ENCODE measurements at places on chromosomes 1 and 21.

- DNase-seq = no peak
Measured at GRCh38 chr21:36249576-36250422, 70.2 kb upstream of the MORC3 start.

- DNase-seq = no peak
Measured at GRCh38 chr1:59678493-59679228, 136.1 kb upstream of the HOOK1 start.

DNA sequence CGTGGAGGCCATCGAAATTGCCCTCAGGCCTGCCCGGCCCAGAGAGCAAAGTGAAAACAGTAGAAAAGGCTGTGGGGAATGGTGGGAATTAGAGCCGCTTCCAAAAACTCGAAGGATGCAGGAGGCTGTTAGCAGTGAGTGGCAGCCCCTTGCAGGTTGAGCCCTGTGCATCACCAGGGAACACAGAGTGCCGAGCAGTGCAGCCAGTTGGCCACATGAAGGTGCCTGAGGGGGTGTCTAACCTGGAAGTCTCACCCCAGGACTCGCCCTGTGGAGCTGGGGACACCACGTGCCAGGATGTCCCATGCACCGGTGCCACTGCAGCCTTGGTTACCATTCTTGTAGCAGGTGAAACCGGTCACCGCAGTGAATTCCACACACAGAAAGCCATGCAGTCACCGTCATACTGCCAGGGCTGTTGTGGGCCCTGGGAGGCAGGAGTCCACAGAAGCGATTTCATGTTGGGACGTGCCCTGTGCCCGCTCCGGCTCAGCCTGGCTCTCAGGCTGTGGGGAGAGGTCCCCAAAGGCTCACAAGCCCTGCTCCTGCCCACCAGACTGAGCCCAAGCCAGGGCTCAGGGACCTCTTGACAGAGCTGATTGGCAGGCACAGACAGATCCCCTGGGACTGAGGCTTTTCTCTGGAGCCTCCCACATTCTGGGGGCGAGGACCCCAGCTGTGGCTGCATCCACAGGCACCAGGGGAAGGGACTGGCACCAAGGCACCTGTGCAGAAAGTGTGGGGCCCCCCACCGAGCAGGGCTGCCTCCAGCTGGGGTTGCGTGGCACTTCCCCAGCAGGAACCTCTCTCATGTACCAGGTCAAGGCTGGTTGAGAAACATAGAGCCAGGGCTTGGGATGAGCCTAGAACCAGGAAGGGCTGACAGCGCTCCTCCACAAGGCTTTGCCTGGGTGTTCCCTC lies 16.7 kb upstream of the ACTRT2 start:
- no peak for DNase-seq

- no peak for DNase-seq
Measured at GRCh38 chr1:27971674-27972073, 11.9 kb downstream of the XKR8 start.

GRCh38 chr1:109664671-109665070 lies 3.2 kb upstream of the GSTM2 start:
- no peak for DNase-seq

DNA sequence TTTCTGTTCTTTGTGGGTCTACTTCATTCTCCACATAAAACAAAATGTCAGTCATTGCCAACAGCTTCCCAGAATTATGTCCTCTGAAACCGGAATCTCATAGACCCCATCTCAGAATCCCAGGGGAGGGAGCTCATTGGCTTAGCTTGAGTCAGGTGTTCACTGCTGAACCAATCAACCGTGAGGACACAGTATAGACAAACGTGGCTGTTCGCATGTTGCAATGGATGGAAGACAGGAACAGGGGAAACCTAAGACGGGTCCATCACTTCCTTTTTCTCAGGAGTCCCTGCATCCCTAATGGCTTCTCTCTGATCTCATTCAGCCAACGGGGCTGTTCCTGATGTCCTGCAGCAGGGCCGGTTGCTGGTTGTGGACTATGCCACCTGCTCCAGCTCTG lies 9.1 kb downstream of the CELA2A start:
- no peak for DNase-seq

GRCh38 chr1:157166590-157166989 lies 28.4 kb upstream of the ETV3 start:
- DNase-seq = no peak

DNA sequence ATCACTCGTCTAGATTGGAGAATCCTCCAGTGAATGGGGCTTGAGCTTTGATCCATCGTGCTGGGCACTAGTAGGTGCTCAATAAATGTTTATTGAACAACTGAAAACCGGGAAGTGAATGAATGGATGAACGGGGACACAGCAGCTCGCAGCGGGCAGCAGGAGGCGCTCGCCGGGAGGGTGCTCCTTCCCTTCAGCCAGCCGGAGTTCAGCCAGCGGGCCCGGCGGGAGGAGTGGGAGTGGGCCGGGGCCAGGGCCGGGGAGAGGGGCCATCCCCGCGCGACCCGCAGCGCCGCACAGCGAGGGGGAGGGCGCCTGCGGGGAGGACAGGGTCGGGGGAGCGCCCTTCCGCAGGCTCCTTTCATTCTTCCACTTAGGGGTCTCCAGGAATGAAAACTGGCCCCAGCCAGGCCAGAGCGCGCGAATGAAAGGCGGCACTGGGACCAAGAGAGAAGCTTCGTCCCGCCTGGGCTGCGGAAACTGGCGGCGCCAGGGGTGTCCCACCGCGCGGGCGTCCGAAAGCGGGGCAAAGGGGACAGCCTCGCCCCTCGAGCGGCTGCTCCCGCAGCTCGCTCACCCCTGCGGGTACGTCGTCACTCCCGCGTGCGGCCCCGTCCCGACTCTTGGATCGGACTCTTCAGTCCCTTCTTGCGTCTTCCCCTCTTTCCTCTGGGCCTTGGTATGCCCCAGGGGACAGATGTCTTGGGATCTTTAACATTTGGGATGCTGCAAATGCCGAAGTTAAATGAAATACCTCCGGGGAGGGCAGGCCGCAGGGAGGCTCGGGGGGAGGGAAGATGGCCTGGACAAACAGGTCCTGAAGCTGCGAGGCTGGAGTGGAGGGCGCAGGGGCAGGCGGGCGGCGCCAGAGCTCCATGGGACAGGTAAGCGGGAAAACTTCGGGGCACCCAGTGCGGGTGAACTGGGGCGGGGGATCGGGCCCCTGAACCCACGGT lies 3.6 kb upstream of the INAVA start:
- peak; percentile 51 for DNase-seq

DNA sequence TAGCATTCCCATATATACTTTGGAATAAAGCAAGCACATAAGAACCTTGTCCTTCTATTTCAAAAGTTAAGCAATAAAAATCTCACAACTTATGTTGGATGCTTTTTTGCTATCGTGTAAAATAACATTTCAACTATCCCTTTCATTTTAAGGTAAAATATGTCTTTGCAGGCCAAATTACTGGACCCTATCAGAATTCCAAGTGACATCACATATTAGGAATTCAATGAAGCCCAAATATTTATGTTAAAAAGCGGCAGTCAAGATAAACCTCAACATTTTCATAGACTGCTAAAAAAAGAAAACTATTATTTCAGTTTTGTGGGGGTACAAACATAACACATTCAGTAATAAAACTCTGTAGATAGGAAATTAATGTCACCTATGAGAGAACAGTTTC lies 252.0 kb downstream of the KCTD3 start:
- no peak for DNase-seq

DNA sequence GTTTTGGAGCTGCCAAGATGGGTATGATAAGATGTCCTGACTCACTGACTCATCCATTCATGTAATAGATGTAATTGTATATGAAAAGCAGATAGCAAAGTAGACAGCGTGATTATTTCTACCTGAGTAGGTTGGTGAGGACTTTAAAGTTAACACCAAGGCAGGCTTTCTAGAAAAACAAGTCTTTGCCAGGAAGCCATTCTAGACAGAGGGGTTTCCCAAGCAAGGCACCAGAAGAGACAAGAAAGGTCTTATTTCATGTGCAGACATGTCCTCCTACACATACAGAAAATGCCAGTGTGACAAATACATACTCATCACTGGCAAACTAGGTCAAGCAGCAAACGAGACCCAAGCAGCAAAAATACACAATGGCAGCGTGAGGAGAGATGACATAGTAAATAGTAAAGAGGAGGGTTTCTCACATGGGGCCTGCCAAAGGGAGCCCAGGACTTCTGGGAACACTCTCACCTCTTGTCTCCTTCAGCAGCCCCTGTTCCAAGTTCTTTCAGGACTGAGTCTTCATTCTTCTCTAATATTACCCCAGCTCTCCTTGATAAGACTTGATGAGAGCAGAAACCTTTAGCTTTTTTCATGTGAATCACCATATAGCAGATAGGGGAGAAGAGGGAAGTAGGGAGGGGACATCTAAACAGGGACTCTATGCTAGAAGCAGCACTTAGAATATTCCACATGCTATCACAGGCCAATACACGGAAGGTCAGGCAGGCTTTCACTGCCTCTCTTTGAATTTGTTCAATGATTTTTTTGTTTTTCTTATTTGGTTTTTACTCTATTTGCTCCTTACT lies 114.6 kb upstream of the ATP1B1 start:
- no peak for DNase-seq

DNA sequence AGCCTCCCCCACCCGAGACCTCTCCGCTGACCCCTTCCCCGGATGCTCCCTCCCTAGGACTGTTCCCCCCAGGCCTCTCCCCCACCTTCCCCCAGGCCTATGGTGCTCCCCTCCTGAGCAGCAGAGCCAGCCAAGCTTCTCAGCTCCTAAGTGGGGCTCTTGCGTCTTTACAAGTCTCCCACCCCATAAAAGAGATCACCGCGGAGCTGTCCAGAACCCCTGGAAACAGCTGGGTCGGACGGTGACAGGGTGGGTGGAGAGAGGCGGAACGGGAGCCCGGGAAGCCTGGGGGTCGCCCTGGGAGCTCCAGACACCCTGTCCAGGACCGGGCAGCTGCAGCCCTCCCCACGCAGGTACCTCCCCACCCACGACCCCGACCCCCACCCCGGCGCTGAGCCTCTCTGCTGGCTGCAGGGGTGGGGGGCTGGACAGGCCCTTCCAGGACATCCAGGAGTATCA lies 61.2 kb downstream of the WNT9A start:
- DNase-seq = no peak

GRCh38 chr1:99305626-99306025 lies 41.3 kb downstream of the PLPPR4 start:
- DNase-seq = no peak

DNA sequence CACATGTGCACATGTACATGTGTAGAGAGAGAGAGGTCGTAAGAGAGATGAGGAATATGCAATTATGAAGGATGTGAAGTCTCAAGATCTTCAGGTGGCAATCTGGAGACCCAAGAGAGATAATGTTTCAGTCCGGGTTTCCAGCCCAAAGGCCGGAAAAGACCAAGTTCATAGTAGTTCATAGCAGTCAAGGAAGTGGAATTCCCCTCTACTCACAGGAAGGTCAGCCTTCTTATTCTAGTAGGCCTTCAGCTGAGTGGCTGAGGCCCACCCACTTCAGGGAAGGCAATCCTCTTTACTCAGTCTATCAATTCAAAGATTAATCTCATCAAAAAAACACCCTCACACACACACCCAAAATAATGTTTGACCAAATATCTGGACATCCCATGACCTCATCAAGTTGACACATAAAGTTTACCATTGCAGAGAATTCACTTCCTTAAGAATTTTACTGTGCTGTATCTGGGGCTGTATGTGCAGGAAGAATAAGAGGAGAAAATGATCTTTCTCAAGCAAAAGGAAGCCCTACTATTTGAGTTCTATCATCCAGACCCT lies 114.6 kb downstream of the TNFSF18 start:
- DNase-seq = no peak

DNA sequence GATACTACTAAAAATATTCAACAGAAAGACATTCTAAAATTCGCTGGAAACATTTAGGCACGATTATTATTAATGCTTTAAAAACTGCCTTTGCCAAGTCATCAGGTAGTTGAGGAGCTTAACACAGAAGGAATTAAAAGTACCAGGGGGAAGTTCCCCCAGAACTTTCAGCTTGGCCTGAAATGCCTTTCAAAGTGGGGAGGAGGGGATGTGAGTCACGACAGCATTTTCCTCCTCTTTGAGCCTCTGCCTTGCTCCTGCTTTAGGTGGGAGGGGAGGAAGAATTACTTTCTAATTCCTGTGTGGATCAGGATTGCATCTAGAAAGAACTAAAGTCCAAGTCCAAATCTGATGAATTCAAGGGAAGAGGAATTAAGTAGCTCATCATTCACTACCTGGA lies 183.7 kb downstream of the CLIC6 start:
- DNase-seq = peak; percentile 4

- DNase-seq = no peak
Measured at GRCh38 chr1:43052786-43053439, 94.2 kb upstream of the SLC2A1 start.

DNA sequence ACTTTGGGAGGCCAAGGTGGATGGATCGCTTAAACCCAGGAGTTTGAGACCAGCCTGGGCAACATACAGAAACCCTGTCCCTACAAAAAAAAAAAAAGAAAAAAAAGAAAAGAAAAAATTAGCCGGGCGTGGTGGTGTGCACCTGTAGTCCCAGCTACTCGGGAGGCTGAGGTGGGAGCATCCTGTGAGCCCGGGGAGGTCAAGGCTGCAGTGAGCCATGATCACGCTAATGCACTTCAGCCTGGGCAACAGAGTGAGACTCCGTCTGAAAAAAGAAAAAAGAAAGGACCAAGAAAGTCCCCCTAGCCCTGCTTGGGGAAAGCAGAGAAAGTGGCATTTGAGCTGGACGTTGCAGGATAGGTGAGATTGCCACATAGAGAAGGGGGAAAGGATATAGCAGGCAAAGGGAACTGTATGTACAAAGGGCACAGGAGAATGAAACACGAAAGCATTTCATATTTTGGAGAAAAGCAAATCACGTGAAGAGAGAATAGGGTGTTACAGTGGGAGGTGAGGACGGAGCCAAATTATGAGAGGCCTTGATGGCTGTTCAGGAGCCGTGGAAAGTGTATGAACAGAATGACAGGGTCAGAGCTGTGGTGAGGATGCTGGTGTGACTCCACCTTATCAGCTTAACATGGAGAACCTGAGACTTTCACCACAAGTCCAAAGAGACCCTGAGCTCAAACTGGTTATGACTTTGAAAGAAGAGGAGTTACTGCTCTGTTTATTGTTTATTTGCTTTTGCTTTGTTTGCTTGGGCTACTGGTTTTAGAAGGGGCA lies 19.5 kb upstream of the LRIG2 start:
- no peak for DNase-seq

DNA sequence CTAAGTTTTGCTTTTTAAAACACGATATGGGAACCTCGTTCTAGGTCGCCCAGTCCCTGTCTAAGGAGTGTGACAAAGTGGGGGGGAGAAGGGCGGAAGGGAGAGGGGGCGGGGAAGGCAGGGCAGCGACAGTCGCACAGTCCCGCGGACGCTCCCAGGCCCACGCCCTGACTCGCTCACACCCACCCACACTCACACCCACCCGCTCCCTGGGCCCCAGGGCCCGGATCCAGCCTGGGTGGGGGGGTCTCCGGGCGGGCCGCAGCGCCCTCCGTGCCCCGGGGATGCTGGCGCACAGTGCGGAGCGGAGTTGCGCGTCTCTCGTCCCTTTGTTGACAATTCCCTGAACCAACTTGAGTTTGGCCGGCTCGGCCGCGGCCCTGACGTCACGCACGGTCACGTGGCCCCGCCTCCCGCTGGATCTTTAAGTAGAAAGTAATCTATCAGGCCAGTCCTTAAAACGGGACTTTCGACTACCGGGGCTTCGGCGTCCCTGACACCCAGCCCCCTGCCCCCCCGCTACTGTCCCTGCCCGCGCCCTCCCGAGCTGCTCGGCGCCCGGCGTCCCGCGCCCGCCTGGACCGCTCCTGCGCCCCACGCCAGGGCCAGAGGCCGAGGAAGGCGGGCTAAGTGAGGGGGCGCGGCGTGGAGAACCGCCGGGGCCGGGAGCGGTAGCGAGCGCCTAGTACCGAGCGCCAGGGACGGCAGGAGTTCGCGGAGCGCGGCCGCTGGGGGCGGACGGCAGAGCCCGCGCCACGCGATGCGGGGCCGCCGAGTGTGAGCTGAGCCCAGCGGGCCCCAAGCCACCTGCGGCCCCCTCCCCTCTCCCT lies at the start of gene FOXD3:
Gene FOXD3 (plus strand): TSS at position 454 of the 830 bp plus-strand sequence. CDS start 492 bp downstream, outside the sequence.
- DNase-seq = no peak

- DNase-seq = no peak
Measured at GRCh38 chr1:96519851-96520578, 201.6 kb upstream of the PTBP2 start.

Measured in nucleus accumbens (tissue), 56 donors.